Effector memory CD4-positive, alpha-beta T cell (primary cell): ENCODE measurements at places on chromosomes 4 and X.
A peak's percentile ranks its signal among the peaks of the same experiment; 100 is the strongest.

DNA sequence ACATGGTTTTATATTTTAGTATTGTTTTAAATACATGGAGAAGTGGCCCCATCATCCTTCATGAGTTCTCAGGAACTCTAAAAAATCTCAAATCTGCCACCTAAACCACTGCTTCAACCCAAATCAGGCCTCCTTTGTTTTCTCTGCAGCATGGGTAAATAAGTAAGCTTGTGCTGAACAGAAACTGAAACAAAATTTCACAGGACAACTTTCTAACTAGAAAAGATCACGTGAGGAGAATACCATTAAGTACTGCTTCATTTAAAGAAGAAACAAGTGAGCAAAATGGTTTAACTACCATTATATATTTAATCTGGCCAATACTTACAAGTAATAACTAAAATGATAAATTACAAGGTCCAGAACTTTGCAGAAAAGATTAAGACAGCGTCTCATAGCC, 2.5 kb downstream of the ARAP2 start:
- no peak for DNase-seq

- DNase-seq = no peak
Observed at GRCh38 chr4:41160012-41160789, 54.1 kb downstream of the APBB2 start.

DNA sequence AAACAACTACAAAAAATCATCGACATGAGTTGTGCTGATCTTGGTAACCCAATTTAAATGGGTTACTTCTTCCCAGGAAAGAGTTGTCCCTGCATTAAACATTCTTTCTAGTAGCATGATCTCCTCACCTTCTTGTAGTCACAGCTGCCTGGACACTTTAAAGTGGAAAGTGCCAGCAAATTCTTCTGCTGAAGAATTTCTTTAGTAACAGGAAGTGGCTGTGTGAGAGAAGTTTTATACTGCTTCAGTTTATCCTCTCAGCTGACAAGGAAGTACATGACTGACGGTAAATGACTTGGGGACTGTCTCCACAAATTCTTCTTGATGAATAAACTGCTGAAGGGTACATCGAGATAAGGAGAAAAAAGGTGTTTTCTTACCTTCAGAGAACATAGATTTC, 18.2 kb upstream of the TNIP3 start:
- DNase-seq = no peak

DNA sequence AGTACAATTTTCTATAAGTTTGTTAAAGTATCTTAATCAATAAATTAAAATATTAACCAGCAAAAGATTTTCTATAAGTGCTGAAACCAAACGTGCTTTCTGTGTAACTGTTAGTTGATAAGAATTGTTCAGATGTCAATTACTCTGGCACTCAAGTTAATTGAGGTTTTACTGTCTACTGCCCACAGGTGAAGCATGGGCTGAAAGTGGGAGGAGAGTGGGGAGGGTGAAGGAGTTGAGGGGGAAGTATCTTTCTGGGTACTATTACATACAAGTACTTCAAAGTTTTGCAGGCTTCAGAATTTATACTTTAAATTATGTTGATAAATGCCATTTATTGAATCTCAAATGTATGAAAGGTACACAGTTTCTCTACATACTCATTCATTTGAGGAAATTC, 19.1 kb upstream of the CXCL3 start:
- no peak for DNase-seq

DNA sequence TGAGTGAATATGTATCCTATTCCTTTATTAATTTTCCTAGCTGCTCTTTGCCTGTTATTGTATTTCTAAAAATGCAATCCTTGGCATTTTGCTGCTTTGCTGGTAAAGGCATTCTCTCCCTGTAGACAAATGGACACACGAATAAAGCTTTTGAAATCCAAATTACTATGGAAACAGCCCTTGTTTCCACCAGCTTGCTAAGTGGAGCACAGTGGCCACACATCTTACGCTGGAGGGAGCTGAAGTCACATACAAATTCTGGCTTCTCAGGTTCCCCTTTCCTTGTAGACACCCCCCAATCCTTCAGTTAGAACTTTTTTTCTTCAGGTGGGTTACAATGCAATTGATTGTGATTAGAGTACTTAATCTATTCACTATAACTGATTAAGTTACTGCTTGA, 66.2 kb downstream of the AGA start:
- DNase-seq = no peak

- no peak for DNase-seq
Observed at GRCh38 chrX:1610166-1610565, 4.7 kb upstream of the ASMT start.

GRCh38 chr4:113740857-113741379, 20.6 kb downstream of the CAMK2D start:
- DNase-seq = no peak

- DNase-seq = no peak
Observed at GRCh38 chr4:74821541-74821940, 27.2 kb upstream of the BTC start.

GRCh38 chrX:51747671-51748070, 4.4 kb downstream of the GSPT2 start:
- DNase-seq = no peak

DNA sequence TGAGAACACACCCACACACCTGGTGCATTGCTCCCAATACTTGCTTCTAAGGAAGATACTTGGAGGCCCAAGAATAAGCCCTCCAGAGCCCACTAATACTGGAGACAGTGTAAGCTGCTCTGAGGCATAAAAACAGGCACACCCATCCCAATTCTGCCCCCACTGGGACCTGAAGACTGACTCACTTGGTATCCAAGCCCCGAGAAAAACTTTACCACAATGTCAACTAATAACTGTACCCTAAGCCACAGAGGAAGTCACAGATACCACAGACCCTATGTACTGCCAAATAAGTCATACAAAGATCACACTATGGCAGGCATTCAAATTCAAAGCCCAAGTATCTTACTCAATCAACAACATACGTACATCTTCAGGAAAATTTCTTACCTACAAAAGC, 398.2 kb upstream of the SPANXN1 start:
- DNase-seq = no peak

GRCh38 chrX:108344216-108344615, 94.0 kb downstream of the COL4A6 start:
- DNase-seq = no peak

DNA sequence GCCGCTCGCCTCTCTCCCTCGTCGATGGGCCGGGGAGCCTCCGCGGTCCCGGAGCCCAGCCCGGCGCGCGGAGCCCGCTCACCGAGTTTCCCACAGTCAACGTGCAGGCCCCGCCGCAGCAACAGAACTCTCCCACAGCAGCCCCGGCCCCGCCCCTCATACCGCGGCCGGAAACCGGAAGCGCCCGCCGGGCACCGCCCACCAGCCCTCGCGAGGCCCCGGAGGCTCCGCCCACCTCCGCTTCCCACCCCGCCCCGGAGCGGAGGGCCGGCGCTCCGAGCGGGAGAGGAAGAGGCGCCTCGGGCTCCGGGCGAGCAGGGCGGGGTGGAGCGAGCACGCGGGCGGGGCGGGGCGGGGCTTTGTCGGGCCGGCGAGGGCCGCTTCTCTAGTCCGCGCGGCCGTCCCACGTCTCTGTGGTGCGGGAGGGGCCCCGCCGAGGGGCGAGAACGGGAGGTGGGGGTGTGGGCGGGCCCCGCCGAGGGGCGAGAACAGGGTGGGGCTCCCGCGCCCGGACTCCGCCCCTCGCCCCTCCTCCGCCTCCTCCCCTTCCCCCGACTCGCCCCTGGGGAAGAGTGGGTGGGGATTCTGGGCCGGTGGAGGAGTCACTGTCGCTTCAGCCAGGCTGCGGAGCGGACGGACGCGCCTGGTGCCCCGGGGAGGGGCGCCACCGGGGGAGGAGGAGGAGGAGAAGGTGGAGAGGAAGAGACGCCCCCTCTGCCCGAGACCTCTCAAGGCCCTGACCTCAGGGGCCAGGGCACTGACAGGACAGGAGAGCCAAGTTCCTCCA, at the start of the genes ABCD1 and BCAP31:
TSS of gene ABCD1 (plus strand) at position 605 of the 787 bp plus-strand sequence. CDS start 411 bp downstream, outside the sequence.
TSS of gene BCAP31 (minus strand) at position 136 of the 787 bp plus-strand sequence. CDS start 1,143 bp downstream, outside the sequence.
- DNase-seq = peak; percentile 86

DNA sequence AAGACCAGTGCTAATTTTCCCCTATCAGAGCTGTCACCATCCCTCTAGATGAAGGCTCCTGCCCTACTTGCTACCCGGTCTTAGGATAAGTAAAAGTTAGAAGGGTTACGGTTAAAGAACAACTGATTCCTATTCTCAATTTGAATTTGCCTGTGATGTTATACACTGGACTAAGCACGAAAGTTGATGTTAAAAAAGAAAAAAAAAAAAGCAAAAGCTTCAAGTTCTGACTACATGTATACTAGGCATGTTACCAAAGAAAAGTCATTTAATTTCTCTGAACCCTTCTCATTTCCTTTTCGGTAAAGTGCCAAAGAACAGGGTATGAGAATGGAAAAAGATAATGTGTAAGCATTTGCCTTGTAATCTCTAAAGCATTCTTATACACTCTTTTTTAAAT, 1.4 kb upstream of the PPID start:
- DNase-seq = no peak
